ENCODE measurements at places on chromosomes 5 and 9.

DNA sequence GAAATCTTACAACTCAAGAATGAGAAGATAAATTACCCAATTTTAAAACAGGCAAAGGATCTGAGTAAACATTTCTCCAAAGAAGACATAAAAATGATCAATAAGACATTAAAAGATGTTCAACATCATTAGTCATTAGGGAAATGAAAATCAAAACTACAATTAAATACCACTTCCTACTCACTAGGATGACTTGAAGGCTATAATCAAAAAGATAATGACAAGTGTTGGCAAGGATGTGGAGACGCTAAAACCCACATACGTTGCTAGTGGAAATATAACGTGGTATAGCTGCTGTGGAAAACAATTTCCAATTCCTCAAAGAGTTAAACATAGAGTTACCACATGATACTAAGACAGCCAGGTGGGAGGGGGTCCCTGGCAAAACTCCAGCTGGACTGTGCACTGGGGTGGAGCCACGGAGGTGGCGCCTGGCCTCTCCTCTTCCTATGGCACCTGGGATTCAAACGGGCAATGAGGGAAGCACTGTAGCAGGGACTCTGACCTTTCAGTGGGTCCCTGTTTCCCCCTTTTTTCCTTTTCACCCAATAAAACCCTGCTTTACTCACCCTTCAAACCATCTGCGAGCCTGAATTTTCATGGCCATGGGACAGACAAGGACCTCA lies 5.9 kb downstream of the ARSB start:
- no peak for DNase-seq

- DNase-seq = no peak
Measured at GRCh38 chr5:161740433-161740832, 54.9 kb downstream of the GABRA6 start.

GRCh38 chr9:21796768-21797167 lies 5.7 kb upstream of the MTAP start:
- DNase-seq = no peak

DNA sequence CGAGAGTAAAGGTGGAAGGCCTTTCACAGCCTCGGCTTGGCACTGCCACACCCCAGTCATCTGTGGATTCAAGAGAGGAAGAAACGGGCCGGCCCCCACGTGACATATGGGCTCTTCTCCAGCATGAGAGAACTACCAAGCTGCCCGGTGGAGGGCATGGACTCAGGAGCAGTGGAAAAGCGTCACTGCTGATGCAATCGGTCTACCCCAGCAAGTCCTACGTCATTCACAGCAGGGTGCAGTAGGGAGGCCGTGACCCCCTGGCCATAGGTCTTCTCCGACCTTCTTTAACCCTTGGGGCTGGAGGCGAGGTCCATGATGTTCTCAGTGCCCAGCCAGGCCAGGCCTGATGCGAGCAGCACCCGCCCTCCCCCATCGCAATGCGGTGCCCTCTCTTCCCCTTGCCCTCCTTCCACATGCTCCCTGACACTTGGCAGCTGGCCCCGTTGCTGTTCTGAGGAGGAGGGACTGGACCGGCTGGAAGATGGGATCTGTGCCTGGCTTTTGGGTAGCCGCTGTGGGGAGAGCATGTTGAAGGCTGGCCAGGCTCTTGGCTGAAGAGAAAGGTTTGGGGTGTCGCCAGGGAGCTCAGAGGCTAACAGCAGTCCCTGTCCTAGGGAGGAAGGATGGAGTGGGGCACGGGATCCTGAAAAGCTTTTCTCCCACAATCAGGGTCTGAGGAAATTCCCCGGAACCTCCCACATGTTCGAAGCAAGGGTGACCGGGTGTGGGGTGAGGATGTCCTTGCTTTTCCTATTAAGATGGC lies 89.8 kb downstream of the LIFR start:
- no peak for DNase-seq

DNA sequence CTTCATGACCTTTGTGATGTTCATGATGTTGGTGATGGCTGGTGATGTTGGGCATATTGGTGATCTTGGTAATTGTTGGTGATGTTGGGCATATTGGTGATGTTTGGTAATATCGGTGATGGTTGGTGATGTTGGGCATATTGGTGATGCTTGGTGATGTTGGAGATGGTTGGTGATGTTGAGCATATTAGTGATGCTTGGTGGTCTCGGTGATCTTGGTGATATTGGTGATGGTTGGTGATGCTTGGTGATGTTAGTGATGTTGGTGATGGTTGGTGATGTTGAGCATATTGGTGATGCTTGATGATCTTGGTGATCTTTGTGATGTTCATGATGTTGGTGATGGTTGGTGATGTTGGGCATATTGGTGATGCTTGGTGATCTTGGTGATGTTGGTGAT lies 73.8 kb downstream of the IRX2 start:
- DNase-seq = no peak
